Fibroblast of upper back skin (primary cell): ENCODE measurements at places on chromosomes 7 and 10.

DNA sequence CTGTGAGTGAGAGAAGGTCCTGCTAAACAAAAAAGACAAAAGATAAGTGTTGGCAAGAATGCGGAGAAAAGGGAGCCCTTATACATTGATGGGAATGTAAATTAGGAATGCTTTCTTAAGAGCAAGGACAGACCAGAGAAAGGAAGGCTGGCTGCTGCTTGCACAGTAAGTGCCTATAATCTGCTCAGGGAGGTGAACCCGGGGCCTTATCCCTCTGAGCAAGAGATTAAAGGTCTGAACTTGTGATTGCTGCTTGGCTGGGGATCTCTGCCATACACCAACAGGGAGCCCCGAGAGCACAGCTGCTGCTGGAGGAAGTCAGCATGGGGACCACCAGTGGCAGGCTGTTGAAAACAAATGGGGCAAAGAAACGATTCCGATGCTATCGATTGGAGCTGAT lies 32.0 kb upstream of the CRTAC1 start:
- DNase-seq: no peak

- DNase-seq: peak; percentile 83
Observed at GRCh38 chr10:25080880-25081581, 64.6 kb downstream of the THNSL1 start.

DNA sequence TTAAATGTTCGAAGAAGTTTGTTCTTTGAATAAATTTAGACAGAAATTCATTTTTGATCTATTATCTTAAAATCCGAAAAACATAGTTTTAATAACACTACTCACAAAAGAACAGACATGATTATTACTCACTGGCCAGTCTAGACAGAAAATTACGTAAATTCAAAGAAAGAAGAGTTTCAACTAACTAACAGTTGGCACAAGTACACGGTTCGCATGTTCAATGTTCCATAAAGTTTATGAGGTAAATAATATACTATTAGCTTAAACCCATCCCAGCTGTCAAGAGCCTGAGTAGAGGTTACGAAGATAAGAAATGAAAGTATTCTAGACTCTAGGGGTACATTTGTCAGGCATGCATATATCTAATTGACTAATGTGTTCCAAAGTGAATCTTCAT lies 151.8 kb upstream of the ASAH2 start:
- no peak for DNase-seq

- DNase-seq: no peak
Observed at GRCh38 chr7:103794424-103794823, 195.0 kb downstream of the RELN start.

DNA sequence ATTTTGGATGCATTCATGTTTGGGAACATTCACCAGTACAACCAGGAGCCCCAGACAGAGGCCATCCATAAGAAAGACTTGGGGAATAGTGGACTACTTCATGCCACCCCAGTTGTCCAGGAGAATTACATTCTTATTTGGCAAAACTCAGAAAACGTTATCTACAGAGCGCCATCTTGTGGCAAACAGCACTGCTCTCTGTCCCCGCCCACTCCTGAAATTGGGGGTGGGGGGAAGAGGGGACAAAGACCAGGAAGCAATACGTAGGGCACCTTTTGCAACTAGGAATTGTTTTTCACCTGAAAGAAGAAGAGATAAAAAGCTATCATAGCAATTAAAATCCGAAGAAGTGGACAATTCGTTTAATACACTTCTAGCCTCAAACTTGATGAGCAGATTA lies 134.6 kb upstream of the MGMT start:
- DNase-seq: no peak

- no peak for DNase-seq
Observed at GRCh38 chr10:5942474-5942873, 34.9 kb downstream of the IL15RA start.
